CD4-positive, alpha-beta T cell (primary cell): ENCODE measurements at places on chromosomes 2 and 18.

DNA sequence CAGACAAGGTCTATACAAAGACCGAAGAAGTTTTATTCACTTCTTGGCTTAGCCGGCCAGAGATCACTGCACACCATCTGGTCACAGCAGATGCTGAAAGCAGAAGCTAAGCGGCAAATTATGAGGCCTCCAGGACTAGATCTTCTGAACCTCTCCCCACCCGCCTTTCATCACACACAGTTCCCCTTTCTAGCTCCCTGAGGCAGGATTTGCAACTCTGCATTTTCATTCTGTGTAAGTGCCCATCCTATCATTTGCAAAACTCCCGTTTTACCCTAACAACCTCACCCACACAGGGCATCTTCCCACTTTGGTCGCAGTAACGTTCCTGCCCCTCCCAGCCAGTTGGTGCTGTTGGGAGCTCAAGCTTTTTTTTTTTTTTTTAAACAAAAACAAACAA is 3.1 kb upstream of the MOB1A start:
- DNase-seq: no peak

DNA sequence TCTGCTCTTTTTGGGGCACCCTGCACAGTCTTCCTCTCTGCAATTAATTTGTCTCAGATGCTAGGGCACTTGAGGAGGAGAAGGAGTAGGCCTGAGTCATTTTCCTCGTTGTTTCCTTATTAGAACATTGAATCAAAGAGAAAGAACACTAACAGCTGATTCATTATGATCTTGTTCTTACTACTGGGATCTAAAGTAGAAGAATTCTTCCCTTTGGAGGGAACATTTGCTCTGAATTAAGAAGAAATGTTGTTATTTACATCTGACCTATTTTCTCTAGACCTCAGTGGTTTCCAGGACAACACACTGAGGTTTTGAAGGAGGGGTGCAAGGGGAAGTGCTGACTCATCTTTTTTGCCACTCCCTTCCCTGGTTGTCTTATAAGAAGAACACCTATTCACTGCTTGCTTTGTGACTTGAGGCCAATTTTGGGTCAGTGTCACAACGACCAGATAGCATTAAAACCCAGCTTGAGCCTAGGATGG is 24.3 kb upstream of the STAT1 start:
- DNase-seq: peak; percentile 77

DNA sequence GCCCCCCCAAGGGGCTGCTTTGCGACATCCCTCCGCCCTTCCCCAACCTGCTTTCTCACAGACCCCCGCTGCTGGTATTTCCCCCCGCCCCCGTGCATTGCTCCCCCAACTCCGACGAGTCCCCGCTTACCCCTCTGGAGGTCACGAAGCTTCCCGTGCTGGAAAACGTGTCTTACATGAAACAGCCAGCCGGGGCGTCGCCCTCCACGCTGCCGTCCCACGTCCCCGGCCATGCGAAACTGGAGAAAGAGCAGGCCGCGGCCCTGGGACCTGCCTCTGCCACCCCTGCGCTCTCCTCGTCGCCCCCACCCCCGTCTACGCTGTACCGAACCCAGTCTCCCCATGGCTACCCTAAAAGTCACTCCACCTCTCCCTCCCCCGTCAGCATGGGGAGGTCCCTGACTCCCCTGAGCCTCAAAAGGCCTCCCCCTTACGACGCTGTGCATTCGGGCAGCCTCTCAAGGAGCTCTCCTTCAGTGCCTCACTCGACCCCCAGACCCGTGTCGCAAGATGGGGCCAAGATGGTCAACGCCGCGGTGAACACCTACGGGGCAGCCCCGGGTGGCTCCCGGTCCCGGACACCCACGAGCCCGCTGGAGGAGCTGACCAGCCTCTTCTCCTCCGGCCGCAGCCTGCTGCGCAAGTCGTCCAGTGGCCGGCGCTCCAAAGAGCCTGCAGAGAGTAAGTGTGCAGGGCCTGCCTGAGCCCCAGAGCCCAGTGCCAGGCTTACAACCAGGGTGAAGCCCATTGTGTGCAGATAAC is 183.0 kb downstream of the NYAP2 start:
- no peak for DNase-seq

DNA sequence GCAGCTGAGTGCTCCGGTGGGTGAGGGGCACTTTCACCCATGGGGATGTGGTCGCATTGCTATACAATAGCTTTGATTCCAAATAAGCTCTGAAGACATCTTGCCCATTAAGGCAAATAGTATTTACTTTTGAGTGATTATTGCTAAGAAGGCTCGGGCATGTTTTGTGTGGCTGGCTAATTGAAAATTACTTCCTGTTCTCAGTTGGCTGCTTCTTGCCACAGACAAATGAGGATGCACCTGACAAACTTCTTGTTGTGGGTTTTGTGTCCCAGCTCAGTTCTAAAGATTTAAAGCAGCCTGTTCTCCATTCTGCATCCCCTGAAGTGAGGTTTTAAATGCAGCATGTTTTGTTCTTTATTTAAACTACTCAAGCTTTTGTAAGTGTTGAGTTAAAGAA is 88.3 kb downstream of the KCNS3 start:
- DNase-seq: no peak

- DNase-seq: no peak
Measured at GRCh38 chr2:905833-906140, 44.9 kb upstream of the SNTG2 start.

DNA sequence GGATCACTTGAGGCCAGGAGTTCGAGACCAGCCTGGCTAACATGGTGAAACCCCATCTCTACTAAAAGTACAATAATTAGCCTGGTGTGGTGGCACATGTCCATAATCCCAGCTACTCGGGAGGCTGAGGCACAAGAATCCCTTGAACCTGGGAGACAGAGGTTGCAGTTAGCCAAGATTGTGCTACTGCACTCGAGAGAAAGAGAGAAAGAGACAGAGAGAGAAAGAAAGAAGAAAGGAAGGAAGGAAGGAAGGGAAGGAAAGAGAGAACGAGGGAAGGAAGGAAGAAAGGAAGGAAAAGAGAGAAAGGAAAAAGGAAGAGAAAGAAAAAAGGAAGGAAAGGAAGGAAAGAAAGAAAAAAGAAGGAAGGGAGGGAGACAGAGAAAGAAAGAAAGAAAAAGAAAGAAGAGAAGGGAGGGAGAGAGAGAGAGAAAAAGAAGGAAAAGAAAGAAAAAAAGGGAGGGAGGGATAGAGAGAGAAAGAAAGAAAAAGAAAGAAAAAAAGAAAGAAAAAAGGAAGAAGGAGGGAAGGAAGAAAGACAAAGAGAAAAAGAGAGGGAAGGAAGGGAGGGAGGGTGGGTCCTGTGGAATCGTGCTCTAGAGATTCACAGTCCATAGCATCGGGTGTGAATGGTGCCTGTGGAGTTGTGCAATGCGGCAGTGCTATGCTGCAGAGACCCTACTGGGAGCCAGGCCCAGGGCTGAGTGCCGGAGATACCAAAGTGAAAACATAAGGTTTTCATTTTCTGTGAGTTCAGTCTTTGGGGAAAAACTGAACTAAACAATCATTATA is 4.6 kb upstream of the SDC1 start:
- DNase-seq: no peak

- no peak for DNase-seq
Measured at GRCh38 chr18:22974707-22975106, 41.6 kb downstream of the RBBP8 start.

DNA sequence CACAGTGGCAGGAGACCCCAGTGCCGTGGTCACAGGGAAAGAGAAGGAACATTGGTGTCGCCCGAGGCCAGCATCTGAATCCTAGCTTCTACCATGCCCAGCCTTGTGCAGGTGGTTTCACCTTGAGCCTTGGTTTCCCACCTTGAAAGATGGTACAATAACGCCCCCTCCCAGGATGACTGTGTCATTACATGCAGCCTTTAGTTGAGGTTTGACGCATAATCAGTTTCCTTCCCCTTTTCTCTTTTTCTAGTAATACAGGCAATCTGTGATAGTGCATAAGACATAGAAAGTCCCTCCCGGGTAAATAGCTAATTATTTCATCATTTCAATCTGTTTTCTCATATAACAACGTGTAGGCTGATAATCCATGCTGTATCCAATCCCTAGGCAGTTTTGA is 29.8 kb upstream of the ZNF407 start:
- DNase-seq: no peak

DNA sequence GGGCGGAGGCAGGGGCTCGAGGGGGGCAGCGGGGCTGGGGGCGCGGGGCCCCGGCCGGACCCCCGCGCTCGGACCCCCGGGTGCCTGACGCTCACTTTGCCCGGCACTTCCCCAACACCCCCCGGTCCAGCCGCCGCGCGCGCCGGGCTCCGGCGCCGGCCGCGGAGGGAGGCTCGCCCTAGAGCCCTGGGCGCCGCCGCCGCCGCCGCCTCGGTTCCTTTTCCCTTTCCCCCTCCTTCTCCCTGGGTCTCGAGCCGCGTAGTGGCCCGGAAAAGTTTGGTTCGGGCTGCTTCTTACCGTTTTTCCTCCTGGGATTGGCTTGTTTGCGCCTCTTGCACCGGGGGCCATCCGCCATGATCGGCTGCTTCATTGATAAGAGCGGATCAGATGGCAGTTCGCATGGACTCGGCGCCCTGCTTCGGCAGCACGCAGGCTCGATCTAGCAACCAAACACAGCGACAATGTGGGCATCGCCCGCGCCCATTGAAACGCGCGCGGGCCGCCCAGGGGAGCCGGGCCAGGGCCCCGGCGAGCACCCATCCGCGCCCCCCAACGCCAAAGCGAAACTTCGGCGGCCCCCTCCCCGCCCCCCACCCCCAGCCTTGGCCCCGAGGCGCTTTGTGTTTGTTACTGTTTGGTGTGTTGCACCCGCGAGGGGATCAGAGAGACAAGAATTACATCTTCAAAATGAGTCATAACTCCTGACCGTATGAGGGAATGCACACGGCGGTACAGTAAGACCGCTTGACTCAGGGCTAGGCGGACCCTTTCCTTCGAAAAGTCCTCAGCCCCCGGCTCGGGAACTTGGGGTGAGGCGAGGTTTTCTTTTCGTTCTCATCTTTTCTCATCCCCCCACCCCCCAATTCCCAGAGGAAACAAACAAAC is 2.7 kb downstream of the ZEB2 start:
- DNase-seq: peak; percentile 69

GRCh38 chr2:121281107-121281506 is 3.9 kb downstream of the TFCP2L1 start:
- DNase-seq: no peak

DNA sequence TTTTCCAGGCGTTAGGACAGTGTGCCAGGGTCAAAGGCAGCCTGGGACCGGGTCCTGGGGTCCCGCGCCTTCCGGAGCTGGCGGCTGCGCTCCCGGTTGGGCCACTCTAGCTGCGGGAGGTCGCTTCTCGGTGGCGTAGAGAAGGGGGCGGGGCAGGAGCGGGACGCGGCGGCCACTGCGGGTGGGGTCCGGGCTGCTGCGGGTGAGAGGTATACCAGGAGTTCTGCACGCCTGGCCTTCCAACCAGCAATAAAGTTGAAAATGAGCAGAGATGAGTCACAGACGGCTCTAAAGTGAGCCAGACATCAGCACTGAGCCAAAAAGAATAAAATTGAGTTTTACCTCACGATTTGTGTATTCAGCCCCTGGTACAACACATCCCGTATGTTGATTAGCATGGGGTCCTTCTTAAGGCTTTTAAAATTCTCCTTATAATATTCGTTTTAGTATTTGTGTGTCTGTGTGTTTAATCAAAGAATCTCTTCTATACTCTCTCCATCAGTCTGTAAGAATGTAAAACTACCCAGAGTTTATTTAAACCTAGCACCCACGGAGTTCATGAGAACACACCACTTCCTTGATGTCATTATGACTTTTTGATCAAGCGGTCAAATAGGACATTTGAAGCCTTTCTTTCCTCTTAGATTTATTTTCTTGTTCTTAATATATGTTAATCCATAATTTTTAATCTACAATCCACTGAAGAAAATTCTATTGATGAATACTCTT is at the start of gene C1GALT1C1L:
Gene C1GALT1C1L, minus strand, starts transcription at position 108 of the 729 bp plus-strand sequence. Its CDS starts 107 bp downstream, at position 1.
- DNase-seq: no peak
